ENCODE measurements at places on chromosomes 12 and 14. TPM values are rescaled to one million over a fixed set of nuclear protein-coding genes. Genes with fewer than 3 reads are reported as not detected.

The P2RX7 gene
- 1.1 TPM for polyA plus RNA-seq

The PCED1B gene
- polyA plus RNA-seq = 4.3 TPM

The RNU4-1 gene
- not detected for polyA plus RNA-seq

The VRTN gene
- not detected for polyA plus RNA-seq

The PLXNC1 gene
- 15.6 TPM for polyA plus RNA-seq

The VEZT gene
- polyA plus RNA-seq = 83.3 TPM

The SERPINA5 gene
- polyA plus RNA-seq = 9.1 TPM

The OR5AU1 gene
- polyA plus RNA-seq = not detected

The IRAK3 gene
- 3.2 TPM for polyA plus RNA-seq

The DPPA3 gene
- polyA plus RNA-seq = not detected

The DBX2 gene
- 0.12 TPM for polyA plus RNA-seq

Measured in left renal pelvis (tissue), 4 donors.